ENCODE measurements at places on chromosomes 13 and 19.

GRCh38 chr13:40309881-40310280 is 356.6 kb downstream of the FOXO1 start:
- no peak for DNase-seq

DNA sequence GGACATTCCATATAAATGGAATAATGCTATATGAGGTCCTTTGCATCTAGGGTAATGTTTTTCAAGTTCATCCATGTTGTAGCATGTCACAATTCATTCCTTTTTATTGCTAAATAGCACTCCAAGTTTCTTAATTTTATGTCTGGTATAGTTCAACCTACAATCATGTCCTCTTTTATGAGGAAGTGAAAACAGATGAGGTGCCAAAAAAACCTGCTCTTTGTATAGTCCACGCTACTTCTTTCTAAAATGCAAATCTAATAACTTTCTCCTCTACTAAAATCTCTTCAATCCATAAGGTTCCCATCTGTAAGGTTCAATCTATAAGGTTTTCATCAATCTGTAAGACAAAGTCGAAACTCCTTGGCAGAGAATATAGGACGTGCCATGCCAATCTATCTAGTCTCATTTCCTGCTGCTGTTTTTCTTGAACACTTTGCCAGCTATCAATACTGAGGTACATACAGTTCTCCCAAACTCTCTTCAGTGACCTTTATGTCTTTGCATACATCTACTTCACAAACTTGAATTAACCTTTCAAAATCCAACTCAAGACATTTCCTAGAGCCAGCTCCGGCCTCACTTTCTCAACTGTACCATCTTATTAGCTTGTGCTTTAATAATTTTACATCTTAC is 33.7 kb downstream of the INTS6 start:
- DNase-seq: no peak

GRCh38 chr19:44303320-44303719 is 1.5 kb downstream of the ZNF235 start:
- no peak for DNase-seq

- DNase-seq: no peak
Measured at GRCh38 chr19:39038098-39038497, 5.7 kb upstream of the FBXO27 start.

DNA sequence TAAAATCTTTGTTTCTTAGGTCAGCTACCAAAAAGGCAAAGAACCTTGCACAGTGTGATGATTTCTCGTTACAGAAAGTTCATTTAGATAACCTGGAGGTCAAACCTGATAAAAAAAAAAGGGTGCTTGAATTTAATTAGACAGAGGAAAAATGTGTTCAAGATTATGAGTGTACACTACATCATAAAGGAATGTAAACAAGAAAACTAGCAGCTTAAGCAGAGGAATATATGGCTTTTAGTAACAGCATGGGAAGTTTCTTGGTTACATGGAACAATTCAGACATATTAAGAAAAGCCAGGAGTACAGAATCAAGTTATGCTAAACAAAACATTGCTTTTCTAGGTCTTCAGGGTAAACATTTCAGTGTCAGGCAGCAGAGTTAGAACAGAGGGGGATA is 32.9 kb downstream of the ING1 start:
- DNase-seq: no peak

DNA sequence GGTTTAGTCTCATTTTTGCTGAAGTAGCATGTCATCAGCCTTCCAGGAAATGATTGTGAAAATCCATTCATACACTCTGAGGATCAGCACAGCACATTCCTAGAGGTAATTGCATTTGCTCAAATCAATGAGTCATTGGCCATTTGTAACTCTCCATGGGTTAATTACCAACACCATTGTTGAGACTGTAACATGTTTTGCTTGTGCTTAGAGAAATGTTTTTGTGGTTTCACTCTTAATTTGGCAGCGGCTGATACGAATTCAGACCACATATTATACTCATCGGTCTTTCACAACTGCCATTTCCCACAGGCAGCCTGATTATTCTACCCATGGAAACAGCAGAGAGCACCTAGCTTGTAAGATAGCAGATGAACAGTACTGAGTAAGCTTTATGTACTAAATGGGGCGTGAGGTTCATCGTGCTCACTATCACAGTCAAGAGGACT is 110.3 kb downstream of the NHLRC3 start:
- peak; percentile 33 for DNase-seq

GRCh38 chr13:61954092-61954491 is 538.4 kb upstream of the PCDH20 start:
- no peak for DNase-seq

DNA sequence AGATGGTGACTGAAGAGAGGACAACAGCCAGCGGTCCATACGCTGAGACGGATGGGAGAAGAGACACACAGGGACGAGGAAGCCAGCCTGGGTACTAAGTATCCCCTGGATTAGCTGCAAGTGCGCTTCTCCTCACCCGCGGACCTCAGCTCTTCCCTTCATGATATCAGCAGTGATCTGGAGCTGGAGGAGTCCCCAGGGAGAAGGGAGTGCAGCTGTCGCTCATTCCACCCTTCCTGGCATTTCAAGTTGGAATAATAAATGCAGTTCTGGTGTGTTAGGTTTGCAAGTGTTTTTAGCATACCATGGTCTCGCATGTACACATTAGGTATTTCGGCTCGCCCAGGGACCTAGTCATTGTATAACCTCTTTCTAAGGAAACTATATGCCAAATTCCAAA is 88.5 kb upstream of the C1QTNF9B start:
- DNase-seq: no peak

GRCh38 chr19:53865918-53866864 is 1.5 kb upstream of the MYADM start:
- no peak for DNase-seq

- no peak for DNase-seq
Measured at GRCh38 chr19:29308977-29309590, 96.1 kb upstream of the UQCRFS1 start.

- no peak for DNase-seq
Measured at GRCh38 chr13:59345311-59345710, 818.4 kb downstream of the DIAPH3 start.

DNA sequence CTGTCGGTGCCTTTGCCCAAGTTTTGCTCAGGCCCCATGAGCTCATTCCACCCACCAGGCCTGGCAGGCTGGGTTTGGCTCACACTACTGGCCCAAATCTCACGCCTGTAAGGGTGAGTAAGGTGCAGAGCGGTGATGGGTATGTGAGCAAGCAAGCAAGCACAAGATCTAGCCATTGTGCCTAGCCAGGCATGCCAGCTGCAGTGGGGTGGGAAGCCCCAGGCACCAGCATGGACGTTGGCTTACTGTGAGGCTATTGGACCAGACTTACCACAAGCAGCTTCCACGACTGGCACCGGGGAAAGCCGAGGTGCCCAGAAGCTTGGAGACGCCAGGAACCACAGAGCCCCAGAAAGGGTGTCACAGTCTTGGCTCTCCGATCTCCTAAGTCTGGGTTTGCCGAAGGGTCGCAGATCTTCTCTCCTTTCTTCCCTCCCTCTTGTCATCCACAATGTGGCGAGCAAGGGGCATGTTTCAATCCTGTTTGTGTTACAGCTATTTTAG is 2659.4 kb upstream of the PCDH20 start:
- DNase-seq: no peak

GRCh38 chr13:110523180-110523579 is 38.3 kb downstream of the RAB20 start:
- no peak for DNase-seq

DNA sequence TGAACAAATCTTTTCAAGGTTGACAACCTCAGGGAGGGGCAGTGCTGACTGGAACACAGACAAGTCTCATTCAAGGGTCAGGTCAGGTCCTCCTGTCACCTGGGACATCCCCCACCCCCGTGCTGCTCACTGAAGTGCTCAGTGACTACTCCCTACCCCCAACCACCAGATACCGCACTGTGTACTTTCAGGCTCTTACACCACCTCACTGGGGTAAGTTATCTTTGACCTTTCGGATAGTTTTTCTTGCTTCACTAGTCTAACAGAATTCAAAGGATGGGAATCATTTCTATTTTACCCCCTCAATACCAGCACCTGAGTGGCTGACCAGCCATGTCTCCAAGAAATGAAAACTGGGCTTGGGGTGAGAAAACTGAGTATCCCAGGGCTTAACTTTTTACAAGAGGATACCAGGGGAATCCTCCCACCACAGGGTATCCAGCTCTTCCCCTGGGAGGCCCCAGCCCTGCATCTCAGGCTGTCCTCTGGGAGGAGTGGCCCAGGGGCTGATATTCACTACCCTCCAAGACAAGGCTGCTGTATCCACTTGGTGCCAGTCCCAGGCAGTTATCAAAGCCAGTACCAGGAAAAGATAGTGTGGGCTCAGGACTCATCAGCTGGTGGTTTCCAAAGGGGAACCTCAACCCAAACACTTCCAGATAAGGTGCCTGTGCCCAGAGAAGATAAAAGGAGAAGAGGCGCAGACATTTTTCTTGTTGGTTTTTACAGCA is 2.1 kb downstream of the ZNF563 start:
- DNase-seq: no peak

GRCh38 chr13:91220872-91221271 is 126.6 kb upstream of the MIR17HG start:
- DNase-seq: no peak

DNA sequence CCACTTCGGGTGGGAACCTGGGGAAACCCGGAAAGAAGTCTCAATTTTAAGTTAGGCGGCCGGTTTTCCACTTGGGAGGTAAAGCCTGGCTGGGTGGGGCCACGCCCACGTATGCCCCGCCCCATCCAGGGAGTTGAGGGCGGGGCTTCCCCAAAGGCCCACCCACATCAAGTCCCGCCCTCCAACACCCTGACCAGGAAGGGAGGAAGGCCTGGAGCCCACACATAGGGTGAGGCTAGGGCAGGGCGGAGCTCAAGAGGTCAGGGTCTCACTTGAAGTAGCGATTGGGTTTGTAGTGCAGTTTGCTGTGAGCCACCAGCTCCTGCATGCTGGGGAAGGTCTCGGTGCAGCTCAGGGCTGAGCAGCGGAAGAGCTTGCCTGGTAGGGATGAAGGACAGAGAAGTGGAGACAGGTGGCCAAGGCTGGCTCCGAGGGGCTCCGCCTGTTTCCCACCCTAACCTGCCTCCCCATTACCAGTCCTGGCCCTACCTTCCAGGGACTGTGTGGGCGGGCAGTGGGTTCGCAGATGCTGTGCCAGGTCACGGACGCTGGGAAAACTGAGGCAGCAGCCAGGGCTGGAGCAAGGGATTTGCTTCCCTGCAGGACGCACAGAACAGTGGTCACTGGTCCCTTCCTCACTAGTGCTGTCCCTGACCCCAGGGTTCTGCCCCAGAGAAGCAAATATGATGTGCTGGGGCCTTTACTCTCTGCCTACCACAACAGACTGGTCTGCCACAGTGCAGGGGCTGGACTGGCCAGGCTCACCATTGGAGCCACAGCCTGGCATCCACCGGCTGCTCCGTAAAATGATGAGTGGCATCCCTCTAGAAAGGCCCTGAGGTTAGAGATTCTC is 1.6 kb downstream of the ZNF414 start:
- DNase-seq: no peak

DNA sequence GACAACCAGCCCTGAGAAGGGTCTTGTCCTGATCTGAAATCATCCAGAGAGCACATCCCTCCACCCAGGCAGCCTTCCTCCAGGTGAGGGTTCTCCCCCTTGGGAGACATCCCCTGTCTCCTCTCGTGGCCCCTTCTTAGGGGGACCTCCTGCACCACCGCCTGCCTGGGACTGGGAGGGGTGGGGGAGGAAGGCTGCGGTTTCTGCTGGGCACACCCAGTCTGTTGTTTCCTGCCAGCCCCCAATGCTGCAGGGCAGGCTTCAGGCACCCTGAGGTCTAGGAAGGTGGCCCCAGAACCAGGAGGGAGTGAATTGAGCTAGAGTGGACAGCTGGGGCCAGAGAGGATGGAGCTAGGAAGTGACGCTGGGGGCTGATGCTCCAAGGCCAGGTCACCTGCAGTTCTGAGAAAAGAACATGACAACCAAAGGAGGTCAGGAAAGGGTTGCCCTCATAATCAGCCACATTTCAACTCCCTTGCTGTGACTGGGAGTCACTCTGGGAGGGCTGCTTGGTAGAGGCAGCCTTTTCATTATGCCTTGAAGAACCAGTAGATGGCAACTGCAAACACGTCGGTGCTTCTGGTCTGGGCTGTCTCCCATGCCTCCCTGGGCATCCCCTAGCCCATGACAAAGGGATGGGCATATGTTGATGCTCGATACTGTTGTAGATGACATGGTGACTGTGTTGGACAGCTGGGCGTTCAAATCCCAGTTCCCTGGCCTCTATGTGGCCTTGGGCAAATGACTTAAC is 1.4 kb downstream of the ARHGEF18 start:
- DNase-seq: no peak

DNA sequence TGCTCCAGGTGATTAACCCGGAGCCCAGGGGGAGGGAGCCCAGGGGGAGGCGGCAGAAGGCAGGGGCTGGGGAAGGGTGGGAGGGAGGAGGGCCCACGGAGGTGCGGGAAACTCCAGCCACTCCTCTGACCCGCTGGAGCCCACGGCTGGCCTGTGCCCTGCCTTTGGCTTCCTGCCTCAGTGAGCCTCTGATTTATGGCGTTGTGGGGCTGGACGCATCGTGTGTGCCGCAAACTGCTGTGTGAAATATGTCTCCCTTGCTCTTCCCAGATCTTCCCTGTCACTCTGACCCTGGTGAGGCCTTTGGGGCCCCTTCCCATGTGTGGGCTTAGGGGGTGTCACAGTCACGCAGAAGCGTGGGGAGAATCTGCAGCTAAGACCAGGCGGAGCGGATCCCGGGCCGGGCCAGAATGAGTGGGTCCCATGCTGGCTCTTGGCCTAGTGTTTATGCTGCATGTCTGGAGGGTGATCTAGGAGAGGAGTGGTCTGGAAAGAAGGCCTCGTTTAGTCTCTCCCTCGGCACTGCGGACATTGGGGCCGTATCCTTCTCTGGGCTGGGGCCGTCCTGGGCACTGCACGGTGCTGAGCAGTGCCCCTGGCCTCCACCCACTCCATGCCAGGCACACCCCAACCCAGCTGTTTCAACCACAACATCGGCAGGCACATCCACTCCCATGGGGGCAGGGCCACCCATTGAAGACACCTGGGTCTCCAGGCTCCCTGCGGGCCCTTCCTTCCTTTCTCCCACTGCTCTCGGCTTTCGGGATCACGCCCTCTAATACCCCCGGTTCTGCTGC is 123.0 kb downstream of the KDM4B start:
- DNase-seq: no peak

DNA sequence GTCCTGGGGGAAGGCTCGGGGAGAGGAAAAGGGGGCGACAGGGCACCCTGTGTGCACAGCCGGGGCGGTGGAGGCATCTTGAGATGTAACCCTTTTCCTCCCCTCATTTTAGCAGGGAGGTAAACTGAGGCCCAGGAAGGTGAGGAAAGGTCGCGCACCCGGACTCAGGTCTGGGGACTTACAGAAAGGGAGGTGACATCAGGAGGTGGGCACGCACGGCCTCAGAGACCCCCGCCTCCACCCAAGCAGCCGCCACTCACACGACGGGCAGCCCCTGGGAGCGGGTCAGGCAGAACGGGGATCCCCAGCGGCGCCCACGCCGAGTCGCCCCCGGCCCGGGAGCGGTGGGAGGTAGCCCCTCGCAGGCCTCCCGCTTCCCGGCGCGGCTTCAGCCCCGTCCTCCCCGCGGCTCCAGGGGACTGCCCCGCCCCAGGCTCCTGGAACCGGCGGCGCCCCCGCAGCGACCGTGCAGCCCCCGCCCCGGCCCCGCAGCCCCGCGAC is 477 bp downstream of the PIP5K1C start:
- no peak for DNase-seq

All from HS-5 (cell line).